ENCODE measurements at places on chromosomes 16 and 17. TPM values are rescaled to one million over a fixed set of nuclear protein-coding genes. Genes with fewer than 3 reads are reported as not detected.
A peak's percentile ranks its signal among the peaks of the same experiment; 100 is the strongest.

The TRPV2 gene
- 10.8 TPM for polyA plus RNA-seq

The KRTAP9-3 gene
- polyA plus RNA-seq = not detected

The PLXDC1 gene
- polyA plus RNA-seq = 4.0 TPM

The BIRC5 gene
- polyA plus RNA-seq = 0.77 TPM

The HAS3 gene
- polyA plus RNA-seq = 1.3 TPM

The SLC5A11 gene
- 0.26 TPM for polyA plus RNA-seq

The TPSAB1 gene
- polyA plus RNA-seq = 1.3 TPM

The ACBD4 gene
- 37.3 TPM for polyA plus RNA-seq

The NTHL1 gene
- 22.8 TPM for polyA plus RNA-seq

The MYL11 gene
- 0.30 TPM for polyA plus RNA-seq

The SPATA22 gene
- polyA plus RNA-seq = 0.09 TPM

The CCL17 gene
- not detected for polyA plus RNA-seq

DNA sequence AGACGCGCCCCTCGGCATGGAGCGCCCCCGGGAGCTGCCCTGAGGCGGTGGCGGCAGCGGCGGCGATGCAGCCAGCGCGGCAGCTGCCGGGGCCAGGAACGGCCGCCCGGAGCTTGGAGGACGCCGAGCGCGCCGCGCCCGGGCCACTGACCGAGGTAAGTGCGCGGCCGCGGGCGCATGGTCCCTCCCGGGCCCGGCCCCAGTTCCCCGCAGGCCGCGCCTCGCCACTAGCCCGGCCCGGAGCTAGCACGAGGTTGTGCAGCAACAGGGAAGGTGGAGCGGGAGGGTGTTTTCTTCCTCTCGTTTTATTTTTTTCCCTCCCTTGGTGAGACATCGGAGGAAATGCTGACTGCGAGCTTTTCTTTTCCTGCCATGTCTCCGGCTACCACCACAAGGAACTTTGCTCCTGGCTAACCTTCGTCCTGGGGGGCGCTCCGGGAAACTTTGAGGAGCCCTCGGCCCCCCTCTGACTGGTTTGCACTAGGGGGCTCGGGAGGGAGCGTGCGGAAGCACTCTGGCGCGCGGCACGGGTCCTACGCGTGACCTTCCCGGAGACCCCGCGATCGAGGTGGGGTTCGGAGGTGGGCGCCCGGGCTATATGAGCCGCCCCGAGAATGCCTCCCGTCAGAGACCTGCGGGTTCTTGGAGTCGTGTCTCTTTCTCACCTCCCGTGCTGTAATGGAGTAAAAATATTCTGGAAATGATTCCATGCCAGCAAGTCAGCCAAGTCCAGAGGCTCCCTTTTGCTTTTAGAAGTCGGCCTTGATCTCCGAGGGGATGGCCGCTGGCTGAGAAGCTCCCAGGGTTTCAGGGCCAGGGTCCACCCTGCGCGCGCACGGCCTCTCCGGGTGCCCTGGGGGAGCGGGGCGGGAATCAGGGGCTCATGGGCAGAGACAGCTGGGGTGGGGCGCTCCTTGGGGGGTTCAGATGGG is 868 bp downstream of the KCNJ12 start:
- peak; percentile 47 for DNase-seq

- peak; percentile 70 for DNase-seq
These were observed 4.0 kb upstream of the FASN start for GRCh38 chr17:82101767-82102679.

DNA sequence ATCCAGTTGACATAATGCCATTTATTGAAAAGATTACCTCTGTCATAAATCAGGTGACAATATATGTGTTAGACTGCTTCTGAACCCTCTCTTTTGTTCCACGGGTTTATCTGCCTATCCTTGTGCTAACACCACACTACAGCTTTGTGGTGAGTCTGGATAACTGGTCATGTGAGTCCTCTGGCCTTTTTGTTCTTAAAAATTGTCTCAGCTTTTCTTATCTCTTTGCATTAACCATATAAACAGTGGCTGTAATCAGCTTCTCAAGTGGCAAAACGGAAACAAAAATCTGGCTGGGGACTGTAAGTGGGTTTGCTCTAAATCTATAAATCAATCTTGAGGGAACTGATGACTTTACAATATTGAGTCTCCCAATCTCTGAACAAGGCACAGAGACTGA is 44.6 kb downstream of the STX8 start:
- DNase-seq = no peak

GRCh38 chr16:67685388-67686112 is 18.9 kb downstream of the C16orf86 start:
- DNase-seq = no peak

DNA sequence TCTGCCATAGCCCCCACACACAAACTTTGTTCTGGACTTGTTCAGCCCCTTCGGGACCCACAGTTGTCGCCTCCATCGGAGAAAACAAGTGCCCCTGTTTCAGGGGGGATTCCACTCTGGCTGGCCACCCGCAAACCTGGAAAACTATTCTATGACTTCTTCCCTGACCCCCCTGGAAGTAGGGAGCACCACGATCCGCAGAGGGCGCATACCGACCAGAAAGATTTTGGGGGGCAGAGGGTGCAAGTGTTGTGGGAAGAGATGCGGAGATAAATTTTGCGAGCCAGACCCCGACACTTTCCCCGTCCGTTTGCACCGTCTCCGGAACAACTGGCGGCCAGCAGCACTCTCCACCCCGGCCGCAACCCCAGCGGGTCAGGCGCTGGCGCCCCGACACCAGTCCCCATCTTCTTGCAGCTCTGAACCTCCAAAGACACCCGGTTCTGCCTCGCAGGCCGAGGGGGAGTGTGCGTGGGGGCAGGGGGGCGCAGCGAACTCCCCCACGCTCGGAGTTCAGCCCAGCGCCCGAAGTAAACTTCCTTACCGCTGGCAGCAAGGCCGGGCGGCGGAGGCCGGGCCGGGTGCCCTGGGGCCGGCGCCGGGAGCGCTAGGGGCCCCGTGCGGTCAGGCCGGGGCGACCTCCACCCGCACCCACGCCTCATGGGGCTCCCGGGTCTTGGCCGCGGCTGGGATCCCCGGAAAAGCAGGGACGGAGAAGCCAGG is 744 bp downstream of the SALL1 start:
- no peak for DNase-seq

DNA sequence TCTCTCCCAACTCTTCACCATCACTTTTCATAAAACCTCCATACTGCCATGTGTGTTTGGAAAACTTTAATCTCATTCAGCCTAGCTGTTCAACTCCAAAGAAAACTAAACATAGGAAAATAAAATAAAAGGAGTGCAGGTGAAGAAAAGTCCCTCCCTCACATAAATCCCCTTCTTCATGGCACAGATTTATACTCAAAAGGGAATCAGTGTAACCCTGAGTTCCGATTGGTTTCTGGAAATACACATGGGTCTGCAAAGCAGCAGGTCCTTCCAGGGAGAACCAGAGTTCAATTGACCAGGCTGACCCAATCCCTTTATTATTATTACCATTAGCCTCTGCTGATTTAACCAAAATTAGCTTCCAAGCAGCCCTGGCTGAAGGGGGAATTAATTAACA is 8.9 kb upstream of the HOXB2 start:
- no peak for DNase-seq

- DNase-seq = no peak
These were observed 1.0 kb downstream of the LMF1 start for GRCh38 chr16:969508-970385.

- DNase-seq = no peak
These were observed 37.5 kb upstream of the LITAF start for GRCh38 chr16:11624205-11624604.

- peak; percentile 91 for DNase-seq
These were observed at the start of gene AKTIP for GRCh38 chr16:53502331-53503269. TSS of gene AKTIP (minus strand) at chr16:53503209. CDS start at chr16:53500259, 2,950 bp downstream.

- no peak for DNase-seq
These were observed 3.4 kb downstream of the ZNF688 start for GRCh38 chr16:30567991-30568638.

- no peak for DNase-seq
These were observed 4.2 kb downstream of the RPL13 start for GRCh38 chr16:89564476-89565255.

GRCh38 chr16:19162085-19162484 is 6.0 kb upstream of the SYT17 start:
- no peak for DNase-seq

- DNase-seq = no peak
These were observed 157.7 kb upstream of the RPL38 start for GRCh38 chr17:74045608-74046280.

DNA sequence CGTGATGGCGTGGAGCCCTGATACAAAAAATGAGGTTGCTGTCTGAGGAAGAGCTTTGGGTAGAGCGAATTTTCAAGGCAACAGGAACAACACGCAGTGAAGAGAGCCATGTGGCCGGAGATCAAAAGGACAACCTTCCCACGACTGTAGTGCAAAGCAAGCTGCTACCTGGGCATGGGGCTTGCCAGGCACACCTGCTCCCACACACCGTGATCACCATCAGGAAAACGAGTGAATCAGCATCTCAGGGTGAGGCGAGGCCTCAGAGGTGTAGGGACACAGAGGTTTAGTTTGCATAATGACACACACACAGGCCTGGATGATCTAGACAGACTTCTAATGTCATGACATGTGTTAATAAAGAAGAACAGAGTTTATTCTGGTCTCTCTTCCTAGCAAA is 65.7 kb downstream of the PARN start:
- DNase-seq = peak; percentile 62

DNA sequence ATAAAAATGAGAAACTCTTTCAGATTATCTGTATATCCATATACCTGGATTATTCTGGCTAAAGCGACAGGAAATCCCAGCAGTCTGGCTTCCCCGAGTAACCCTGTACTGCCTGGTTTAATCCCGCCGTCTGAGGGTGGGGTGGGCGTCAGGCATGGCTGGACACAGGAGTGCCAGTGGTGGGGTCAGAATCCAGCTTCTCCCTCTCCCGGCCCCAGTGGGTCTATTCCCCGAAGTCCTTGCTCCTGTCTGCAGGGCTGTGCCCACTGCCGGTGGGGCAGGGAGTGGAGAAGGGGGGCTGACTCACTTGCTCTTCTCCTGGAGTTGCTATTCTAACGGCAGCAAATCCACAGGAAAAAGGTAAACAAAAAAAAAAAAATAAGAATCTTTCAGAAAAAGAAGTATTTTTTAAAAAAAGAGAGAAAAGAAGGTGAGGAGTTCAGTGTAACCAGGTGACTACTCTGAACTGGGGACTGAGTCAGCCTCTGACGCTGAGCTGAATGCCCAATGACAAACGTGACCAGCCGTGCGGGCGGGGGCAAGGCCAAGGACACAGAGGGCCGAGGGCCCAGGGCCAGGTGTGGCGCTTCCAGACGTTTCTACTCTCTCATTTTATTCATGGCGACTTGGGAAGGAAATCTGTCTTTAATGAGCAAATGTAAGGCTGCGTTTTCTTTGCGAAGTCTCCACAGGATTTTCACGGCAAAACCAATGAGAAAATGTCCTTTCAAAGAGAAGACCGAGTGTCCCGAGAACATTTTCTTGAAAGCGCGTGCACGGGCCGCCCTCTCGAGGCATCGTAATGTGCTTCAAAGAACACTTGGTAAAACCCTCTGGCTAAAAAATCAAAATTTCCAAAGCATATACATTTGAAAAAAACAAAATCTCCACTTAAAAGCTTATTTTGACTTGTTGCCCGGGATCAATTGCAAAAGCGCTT is 20.2 kb downstream of the FOXF1 start:
- DNase-seq = no peak

GRCh38 chr16:88910284-88911135 is 44.0 kb upstream of the PABPN1L start:
- DNase-seq = no peak

DNA sequence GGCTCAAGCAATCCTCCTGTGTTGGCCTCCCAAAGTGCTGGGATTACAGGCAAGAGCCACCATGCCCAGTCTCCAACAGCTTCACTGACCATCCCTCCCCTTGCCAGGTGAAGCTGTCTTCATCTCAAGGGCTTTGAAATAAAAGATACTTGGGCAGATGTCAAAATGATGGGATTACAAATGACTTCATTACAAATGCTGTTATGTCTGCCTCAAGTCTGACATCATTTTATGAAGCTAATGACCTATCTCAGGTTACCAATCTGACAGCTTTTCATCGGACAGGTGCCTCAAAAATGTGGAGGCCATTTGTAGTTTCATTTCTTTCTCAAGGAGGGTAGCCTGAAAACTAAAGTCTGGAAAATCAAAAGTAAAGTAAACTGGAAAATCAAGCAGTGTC is 323.7 kb upstream of the TBX2 start:
- DNase-seq = no peak

DNA sequence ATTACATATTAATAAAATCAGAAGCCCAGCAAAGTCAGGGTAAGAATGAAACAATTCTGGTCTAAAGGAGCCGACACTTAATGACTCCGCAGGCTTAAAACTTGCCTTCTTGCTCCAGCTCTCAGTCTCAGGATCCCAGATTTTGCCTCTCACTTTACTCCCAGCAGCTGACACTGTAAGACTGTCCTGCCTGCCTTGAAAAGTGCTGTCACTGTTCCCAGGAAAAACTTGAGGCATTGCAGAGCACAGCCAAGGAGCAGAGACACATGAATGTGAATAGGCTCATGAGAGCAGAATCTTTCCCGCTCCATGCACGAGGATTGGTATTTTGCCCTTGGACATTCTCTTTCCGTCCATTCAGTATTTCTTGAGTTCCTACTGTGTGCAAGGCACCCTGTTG is 457.6 kb upstream of the ZFHX3 start:
- DNase-seq = no peak

GRCh38 chr16:714558-715476 is at the start of gene METRN:
TSS of gene METRN (plus strand) at chr16:715118. CDS start at chr16:715290, 172 bp downstream.
- DNase-seq = peak; percentile 98

DNA sequence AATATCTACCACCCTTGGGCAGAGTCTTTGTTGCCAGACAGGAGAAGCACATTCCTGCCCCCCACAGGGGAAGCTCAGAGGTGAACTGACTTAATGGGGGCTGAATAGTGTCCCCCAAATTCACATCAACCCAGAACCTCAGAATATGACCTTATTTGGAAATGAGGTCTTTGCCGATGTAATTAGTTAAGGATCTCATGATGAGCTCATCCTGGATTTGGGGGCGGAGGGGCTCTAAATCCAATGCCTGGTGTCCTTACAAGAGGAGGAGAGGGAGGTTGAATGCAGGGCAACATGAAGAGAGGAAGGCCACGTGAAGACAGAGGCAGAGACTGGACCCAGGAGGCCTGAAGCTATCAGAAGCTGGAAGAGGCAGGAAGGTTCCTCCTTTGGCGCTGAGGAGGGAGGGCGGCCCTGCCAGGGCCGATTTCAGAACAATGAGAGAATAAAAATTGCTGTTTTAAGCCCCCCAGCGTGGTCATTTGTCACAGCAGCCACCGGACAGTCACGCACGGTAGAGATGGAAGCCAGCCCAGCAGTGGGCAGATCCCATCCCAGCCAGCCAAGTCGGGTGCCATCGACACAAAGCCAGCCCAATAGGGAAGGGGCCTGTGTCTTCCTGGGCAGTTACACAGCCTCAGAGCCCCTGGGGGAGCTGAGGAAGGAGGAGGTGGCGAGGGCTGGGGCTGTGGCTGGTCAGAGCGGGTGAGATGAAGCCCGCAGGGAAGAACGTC is 21.3 kb downstream of the C16orf74 start:
- DNase-seq = no peak

DNA sequence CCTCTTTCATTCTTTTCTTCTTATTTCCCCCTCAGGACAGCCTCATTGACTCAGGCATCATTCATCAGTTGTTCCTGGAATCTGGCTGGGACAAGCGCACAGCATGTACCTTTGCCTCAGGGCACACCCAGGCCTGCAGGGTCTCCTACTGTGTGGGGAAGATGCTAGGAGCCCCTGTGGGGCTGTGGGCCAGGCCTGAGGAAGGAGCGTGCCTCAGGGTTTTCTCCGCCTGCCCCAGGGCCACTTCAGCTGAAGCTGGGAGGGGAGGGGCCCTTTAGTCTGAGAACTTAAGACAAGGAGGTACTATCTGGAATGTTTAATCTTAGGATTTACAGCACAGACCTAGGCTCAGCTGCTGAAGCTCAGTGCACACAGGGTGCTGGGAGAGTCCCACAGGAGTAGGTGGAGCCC is 7.9 kb downstream of the ELMO3 start:
- no peak for DNase-seq

- no peak for DNase-seq
These were observed 3.5 kb upstream of the TSPOAP1 start for GRCh38 chr17:58331815-58332777.
